ENCODE measurements at places on chromosomes 12 and 14. TPM values are rescaled to one million over a fixed set of nuclear protein-coding genes. Genes with fewer than 3 reads are reported as not detected.

- no peaks in the 10 kb centered on the region for H3K27me3 ChIP-seq
- no peak overlapping the region for H3K27ac ChIP-seq
- H3K4me1 ChIP-seq = no peaks in the 10 kb centered on the region
- H3K4me3 ChIP-seq = no peak overlapping the region
Measured at GRCh38 chr12:82554529-82554928, 132.2 kb upstream of the TMTC2 start.

GRCh38 chr12:31647086-31647491 is 12.4 kb upstream of the ETFBKMT start:
- H3K27ac ChIP-seq = no peak overlapping the region
- H3K27me3 ChIP-seq = peaks cover 5% of the 10 kb centered on the region
- H3K4me1 ChIP-seq = no peaks in the 10 kb centered on the region
- peak; percentile 22 for DNase-seq
- no peaks in the 10 kb centered on the region for H3K36me3 ChIP-seq

DNA sequence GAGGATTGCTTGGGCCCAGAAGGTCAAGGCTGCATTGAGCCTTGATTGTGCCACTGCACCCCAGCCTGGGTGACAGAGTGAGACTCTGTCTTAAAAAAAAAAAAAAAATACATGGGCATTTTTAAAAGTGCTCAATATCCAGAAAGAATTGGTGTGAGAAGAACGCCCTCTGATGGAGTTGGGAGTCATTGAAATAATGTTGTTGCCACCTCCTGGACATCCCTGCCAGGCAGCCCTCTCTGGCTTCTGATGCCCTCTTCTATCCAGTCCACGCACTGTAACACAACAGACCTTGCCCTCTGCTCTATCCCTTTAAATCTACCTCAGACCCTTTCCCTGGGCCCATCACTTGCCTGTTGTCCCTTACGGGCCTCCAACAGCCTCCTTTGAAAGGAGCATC is 4.9 kb downstream of the PTGDR start:
- H3K4me1 ChIP-seq = peaks cover 4% of the 10 kb centered on the region
- peaks cover 29% of the 10 kb centered on the region for H3K27me3 ChIP-seq
- DNase-seq = peak; percentile 40
- no peak overlapping the region for H3K4me3 ChIP-seq
- H3K36me3 ChIP-seq = no peaks in the 10 kb centered on the region

GRCh38 chr12:124704619-124705018 is 137.2 kb upstream of the NCOR2 start:
- DNase-seq = no peak
- peaks cover 10% of the 10 kb centered on the region for H3K4me1 ChIP-seq
- H3K27me3 ChIP-seq = no peaks in the 10 kb centered on the region
- no peaks in the 10 kb centered on the region for H3K36me3 ChIP-seq

DNA sequence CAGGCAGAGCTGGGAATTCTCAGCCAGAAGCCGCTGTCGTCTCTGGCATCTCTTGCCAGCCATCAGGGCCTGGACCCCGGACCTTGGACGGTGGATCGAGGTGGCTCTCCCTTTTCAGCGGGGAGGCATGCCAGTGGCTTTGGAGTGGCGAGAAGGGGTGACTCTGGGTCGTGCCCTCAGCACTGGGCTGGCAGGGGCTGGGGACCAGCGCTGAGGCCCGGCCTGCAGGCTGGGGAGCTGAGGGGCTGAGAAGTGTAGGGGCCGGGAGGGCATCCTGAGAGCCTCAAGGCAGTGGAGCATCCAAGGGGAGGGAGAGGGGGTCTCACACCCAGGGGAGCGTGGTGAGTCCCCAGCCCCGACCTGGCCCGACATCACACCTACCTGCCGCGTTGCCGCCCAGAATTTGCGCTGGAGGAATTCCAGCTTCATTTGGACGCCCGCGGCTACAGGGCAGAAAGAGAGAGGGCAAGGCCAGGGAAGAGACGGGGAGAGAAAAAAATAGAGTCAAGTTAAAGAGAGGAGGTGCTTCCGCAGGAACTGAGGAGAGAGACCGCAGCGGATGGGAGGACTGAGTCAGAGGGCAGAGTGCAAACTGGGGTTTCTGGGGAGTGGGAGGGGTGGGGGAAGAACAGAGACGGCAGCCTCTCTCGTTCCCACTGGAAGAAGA is 9.0 kb upstream of the LRTM2 start:
- no peak overlapping the region for H3K4me3 ChIP-seq
- no peaks in the 10 kb centered on the region for H3K36me3 ChIP-seq
- peaks cover 21% of the 10 kb centered on the region for H3K27me3 ChIP-seq

DNA sequence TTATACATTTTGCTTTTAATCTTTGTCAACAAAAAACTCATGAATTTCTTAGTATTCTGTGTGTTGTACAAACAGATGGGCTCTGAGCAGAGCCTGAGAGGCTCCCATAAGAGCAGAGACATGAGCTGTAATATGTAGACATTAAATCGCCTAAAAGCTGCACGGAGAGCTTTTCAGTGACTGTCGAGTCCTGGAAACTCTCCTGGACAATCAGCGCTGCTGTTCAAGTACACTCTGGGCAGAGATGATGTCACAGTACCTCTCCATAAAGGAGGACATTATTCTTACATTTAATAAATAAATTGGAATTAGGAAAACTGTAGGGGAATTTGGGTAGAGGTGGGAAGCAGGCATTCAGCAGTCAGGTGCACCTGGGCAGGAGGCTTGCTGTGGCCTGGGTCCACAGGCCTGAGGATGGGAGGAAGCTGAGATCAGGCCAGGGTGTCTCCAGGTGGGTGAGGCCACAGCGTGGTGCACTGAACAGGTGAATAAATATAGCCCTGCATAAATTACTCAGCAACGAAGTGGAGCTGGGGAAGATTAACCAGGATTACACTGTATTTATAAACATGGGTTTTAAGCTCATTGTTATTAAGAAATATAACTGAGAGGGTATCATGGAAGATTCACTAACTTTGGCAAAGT is 13.3 kb upstream of the TCL1A start:
- H3K4me3 ChIP-seq = no peak overlapping the region
- no peak overlapping the region for H3K27ac ChIP-seq
- no peaks in the 10 kb centered on the region for H3K27me3 ChIP-seq
- no peaks in the 10 kb centered on the region for H3K36me3 ChIP-seq
- no peak for DNase-seq

GRCh38 chr12:1688086-1688710 is 2.7 kb upstream of the ADIPOR2 start:
- no peaks in the 10 kb centered on the region for H3K4me1 ChIP-seq
- no peak overlapping the region for H3K4me3 ChIP-seq
- H3K36me3 ChIP-seq = no peaks in the 10 kb centered on the region
- no peak for DNase-seq
- H3K27me3 ChIP-seq = no peaks in the 10 kb centered on the region

DNA sequence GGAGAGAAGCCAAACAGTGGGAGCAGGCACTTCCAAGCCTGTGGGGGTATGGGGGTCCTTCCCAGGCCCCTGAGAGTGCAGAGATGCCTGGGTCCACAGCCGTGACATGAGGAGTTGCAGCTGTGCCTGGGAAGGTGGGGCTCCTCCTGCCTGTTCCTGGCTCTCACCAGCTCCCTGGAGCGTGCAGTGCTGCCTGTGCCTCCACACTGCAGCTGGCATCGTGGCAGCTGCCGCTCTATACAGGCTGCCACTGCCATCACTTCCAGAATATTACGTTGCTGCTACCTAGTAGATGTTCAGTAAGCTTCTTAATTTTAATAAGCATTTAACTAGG is 223.7 kb downstream of the KCNC2 start:
- H3K27ac ChIP-seq = no peak overlapping the region
- no peaks in the 10 kb centered on the region for H3K36me3 ChIP-seq
- no peaks in the 10 kb centered on the region for H3K4me1 ChIP-seq
- no peak for DNase-seq
- H3K27me3 ChIP-seq = no peaks in the 10 kb centered on the region

GRCh38 chr14:58794993-58795762 is 157.4 kb downstream of the DACT1 start:
- no peak for DNase-seq
- no peak overlapping the region for H3K4me3 ChIP-seq
- H3K4me1 ChIP-seq = peaks cover 4% of the 10 kb centered on the region
- no peaks in the 10 kb centered on the region for H3K36me3 ChIP-seq

- H3K27ac ChIP-seq = no peak overlapping the region
- no peaks in the 10 kb centered on the region for H3K4me1 ChIP-seq
- H3K36me3 ChIP-seq = no peaks in the 10 kb centered on the region
- DNase-seq = no peak
Measured at GRCh38 chr12:41904041-41904440, 240.6 kb downstream of the GXYLT1 start.

DNA sequence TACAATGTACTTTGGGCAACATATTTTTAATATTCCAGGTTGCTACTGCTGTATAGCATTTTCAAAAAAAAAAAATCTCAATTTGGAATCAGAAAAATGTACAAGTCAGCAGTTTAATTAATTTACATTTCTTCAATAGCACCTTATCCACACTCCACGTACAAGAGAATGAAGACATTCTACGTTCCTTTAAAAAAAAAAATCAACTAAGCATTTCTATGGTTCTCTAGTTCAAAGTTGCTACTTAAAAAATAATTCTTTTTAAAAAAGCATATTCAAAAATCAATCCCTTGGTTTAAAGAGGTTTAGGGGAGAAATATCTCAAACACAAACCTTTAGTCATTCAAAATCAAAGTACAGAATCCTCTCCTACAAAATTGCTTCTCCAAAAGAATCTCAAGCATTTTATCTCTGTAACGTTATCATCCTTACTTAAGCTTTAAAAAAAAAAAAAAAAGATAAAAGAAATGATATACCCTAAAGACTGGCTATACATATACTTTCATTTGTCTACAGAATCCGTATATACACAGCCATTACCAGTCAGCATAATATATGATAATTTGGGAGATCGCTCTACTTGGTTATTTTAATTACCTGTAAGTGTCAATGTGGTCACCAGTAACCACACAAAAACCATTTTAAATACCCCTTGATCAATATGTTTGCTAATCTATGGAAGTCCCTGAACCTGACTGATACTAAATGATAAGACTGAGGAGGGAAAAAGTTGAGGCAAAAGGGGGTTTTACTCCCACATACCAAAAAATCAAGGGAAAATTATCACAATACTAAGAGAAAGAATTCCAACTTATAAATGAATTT is 2.7 kb downstream of the MED13L start:
- DNase-seq = no peak
- no peaks in the 10 kb centered on the region for H3K4me1 ChIP-seq
- H3K36me3 ChIP-seq = no peaks in the 10 kb centered on the region
- H3K27me3 ChIP-seq = no peaks in the 10 kb centered on the region
- no peak overlapping the region for H3K27ac ChIP-seq
- no peak overlapping the region for H3K4me3 ChIP-seq

DNA sequence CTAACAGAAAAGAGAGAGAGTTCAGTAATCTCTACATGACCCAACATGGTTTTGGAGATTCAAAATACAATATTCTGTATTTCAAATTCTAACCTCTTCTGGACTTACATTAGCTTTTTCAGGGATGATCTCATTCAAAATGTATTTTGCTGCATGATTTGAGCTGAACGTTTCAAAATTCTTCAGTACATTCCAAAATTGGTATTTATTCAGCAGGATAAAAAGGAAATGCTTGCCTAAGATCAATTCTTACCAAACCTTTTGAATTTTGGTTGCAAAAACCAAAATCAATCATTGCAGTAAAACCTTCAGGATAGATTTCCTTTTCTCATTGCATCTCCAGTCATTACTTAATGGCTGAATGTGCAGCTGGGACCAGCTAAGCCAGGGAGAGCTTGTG is 1761.3 kb upstream of the SEL1L start:
- no peak overlapping the region for H3K4me3 ChIP-seq
- peak; percentile 51 for DNase-seq
- peaks cover 3% of the 10 kb centered on the region for H3K4me1 ChIP-seq
- no peak overlapping the region for H3K27ac ChIP-seq

DNA sequence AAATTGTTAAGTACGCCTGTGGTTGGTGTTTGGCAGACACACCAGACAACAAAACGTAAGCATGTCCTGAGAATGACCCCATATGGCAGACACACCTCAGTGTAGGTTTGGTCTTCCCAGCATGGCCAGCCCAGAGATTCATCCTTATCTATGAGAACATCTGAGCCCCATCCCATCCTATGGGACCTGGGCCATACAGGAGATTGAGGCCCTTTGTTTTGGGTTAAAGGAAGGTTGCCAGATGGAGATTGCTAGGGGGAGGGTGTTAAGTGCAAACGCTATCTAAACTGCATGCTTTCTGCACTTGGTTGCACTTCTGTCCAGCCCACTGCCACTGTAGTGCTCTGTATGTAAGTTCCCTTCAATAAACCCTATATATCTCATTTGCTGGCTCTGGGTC is 4.1 kb upstream of the PCNX4 start:
- no peaks in the 10 kb centered on the region for H3K27me3 ChIP-seq
- no peak for DNase-seq
- H3K4me3 ChIP-seq = no peak overlapping the region
- 0 out of 2 replicates have a peak, but pooled peaks cover 2% of the 10 kb centered on the region for H3K4me1 ChIP-seq
- no peak overlapping the region for H3K27ac ChIP-seq

DNA sequence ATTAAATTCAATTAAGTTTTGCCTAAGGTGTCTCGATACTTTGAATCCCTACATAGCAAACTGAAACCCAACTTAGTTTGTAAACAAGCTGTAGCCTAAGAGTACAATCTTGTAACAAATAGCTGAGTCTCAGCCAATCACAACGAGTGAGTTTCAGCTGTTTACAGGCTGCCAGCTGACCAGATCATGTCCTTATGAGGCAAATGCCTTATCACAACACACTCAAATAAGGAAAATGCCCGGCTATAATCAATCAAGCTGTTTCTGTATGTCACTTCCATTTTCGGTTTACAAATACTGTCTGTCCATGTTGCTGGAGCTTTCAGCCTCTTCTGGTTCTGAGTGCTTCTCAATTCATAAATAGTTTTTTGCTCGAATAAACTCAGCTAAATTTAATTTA is 943.8 kb downstream of the SLC16A7 start:
- no peak overlapping the region for H3K4me3 ChIP-seq
- H3K27me3 ChIP-seq = no peaks in the 10 kb centered on the region
- no peak overlapping the region for H3K27ac ChIP-seq
- DNase-seq = no peak

DNA sequence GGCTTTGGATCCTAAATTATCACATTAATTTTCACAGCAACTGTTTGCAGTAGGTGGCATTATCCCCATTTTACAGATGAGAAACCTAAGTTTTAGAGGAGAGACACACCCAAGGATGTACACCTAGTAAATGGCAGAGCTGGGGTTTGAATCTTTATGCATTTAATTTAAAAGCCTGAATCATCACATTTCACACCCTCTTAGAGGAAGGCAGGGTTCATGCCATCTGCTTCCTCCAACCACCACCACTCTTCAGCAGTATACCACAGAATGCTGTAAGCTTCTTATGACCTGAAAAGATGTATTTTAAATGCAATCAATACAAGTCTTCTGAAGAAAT is 90.3 kb downstream of the CRADD start:
- no peak overlapping the region for H3K27ac ChIP-seq
- no peak for DNase-seq
- H3K36me3 ChIP-seq = no peaks in the 10 kb centered on the region
- H3K27me3 ChIP-seq = no peaks in the 10 kb centered on the region
- H3K4me1 ChIP-seq = no peaks in the 10 kb centered on the region

GRCh38 chr12:33245434-33245833 is 194.2 kb downstream of the SYT10 start:
- no peaks in the 10 kb centered on the region for H3K36me3 ChIP-seq
- H3K4me3 ChIP-seq = no peak overlapping the region
- DNase-seq = no peak

GRCh38 chr12:19003987-19004619 is 125.4 kb upstream of the PLEKHA5 start:
- no peak overlapping the region for H3K4me3 ChIP-seq
- no peak overlapping the region for H3K27ac ChIP-seq
- no peaks in the 10 kb centered on the region for H3K36me3 ChIP-seq
- DNase-seq = no peak
- no peaks in the 10 kb centered on the region for H3K4me1 ChIP-seq

The DENND5B gene
- 13.4 TPM for total RNA-seq

The TPH2 gene
- total RNA-seq = not detected

The C14orf180 gene
- total RNA-seq = not detected

The ARF6 gene
- 65.8 TPM for total RNA-seq

The IFNG-AS1 gene
- not detected for total RNA-seq

The TEX52 gene
- not detected for total RNA-seq
